ENCODE measurements at places on chromosomes 12 and 14.

DNA sequence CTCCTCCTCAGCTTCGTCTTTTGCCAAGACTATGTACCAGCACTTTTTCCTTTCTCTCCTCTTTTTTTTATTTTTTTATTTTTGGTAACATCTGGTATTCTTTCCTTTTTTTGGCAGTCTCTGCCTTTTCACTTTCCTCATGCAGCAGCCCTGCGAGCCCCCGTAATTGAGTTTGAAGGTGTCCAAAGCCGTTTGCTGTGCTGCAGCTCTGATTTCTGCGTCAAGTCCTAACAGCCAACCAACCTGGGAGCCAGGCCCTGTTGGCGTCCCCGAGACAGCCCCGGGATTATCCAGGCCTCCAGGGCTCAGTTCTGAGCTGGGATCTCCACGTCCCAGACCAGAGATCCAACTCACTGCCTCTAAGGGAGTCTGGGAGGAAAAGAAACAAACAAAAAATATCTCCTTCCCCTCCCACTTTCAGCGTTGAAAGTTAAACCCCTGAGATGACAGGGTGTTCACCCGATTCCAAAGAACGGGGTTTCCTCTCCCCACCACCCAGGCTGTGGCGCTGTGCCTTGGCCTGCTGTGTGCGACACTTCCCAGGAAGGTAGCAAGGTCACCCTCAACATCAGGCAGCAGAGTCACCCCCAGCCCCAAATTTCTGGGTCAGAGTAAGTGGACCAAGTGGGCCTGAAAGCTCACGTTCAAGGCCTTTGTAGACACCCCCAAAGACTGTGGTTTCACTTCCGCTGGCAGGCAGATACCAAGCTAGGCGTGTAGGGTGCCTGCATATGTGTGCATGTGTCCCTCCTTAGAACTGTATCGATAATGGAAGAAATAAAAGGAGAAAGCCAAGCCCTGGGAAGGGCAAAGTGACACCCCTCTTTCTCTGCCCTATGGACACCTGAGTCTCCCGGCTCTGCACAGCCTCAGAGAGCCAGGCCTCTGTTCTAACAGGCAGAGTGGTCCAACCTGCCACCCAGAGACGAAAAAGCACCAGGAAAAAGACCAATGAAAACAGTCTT lies 11.1 kb downstream of the BCL11B start:
- no peak for DNase-seq

- DNase-seq: no peak
Observed at GRCh38 chr12:41348198-41348597, 160.1 kb downstream of the PDZRN4 start.

DNA sequence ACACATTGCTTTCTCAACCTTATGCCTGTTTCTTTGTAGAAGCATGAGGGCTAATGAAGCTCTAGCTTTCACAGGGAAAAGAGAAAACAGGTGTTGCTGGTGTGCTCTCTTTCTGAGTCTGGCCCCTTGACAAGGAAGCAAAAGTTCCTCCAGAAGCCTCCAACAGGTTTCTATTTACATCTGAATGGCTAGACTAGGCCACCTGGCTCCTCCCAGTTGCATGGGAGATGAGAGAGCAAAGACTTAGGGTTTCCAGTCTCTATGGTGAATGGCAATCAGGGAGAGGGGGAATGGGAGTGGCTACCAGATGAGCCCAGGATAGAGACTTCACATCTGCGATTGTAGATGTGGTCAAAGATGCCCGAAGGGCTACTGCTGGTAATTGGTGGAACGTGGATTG lies 138.1 kb upstream of the PLXNC1 start:
- DNase-seq: no peak

DNA sequence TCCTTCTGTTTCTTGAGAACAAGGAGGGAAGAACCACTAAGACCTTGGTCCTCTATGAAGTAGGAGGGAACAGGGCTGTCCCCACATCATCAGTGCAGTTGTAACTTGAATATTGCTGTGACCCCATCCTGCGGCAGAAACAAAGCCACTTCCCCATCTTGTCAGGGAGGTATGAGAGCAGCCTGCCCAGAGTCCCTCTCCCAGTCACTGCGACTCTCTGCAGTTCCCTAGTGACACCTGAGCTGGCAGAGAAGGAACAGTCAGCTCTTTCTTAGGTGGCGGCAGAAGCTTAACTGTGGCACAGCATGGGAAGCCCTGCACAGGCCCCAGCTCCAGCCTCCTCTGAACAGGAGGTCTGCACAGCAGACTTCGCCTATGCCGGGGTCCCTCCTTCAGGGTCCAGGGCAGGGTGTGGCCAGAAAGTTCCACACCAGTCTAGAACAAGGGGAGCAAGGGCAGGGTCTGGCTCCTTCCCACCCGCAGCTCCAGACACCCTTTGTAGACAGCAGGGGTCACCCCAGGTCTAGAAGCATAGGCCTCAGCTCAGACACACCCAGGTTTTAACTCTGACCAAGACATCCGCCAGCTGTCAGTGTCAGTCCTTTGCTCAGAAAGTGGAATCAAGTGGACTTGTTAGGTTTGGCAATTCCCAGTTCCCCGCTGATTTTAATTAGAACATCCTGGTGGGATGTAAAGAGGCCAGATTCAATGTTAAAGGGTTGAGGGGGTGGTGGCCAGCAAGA lies 36.8 kb downstream of the DEGS2 start:
- DNase-seq: no peak

DNA sequence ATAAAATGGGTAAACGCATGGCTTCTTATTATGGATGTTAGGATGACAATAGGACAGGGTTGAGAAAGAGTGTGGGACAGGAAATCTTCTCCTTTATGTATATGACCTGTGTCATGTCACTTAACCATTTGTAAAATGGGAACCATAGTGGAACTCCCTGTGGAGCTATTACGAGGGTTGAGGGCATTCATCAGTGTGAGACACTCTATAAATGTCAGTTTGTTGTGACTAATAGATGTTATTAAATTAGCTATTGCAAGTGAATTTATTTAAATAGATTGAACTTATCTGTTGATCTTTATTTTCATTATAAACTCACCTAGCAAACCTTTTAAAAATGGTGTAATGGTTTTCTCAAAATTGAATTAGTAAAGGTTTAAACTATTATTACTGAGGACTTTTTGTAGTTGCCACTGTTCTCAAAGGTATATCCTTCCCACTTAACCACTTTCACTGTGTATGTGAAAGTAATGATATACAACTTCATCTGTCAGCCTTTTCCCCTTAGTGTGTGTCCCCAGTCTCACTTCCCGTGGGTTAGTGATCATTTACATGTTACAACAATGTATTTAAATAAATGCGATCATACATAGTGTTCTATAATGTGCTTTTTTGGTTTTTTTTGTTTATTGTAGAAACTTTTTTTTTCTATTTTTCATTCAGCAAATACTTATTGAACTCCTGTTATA lies 17.1 kb downstream of the HELB start:
- no peak for DNase-seq

DNA sequence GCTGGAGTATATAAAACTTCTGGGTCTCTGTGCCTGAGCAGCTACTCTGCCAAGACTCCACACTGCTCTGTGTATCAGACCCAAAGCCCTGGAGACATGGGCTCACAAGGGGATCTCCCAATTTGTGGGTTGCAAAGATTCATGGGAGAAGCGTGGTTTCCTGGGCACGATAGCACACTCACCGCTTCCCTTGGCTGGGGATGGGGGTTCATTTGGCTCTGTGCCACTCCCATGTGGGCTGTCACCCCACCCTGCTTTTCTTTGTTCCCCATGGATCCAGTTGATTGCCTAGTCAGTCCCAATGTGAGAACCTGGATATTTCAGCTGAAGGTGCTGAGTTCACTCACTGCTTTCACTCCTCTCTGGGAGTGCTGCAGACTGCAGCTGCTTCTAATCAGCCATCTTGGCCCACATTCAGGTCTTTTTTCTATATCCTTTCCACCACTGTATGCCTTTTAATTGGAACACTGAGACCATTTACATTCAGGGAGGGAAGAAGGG lies 40.0 kb upstream of the PCNX4 start:
- DNase-seq: no peak

DNA sequence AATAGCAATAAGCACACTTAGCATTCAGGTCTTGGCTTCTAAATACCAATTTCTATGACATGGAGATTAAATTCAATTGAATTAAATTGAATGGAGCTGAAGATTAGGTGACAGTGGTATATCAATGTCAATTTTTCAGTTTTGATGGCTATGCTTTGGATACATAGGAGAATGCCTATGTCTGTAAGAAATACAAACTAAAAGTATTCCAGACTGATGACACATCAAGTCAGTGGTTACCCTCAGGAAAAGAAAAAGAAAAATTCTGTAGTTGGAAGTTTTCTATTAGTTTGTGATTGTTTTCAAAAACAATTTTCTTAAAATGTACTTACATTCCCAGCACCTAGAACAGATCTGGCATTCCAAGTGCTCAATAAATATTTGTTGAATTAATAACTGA lies 4.9 kb upstream of the DCAF4 start:
- DNase-seq: no peak

DNA sequence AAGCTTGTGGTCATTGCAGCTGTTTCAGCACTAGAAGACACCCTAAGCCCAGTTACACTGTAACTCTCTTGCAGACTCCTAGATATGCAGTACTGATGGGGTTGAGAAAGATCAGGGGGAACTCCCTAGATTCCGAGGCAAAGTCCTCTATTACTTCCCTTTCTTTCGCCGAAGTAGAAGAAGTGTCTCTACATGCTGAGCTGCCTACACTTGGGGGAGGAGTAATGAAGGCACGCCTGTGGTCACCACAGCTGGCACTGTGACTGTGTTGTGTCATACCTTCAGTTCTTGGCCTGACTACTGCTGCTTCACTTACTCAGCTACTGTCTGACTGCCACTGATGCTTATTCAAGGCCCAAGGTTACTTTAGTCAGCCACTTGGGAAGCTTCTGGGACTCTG lies 35.1 kb upstream of the RPL10L start:
- DNase-seq: no peak

DNA sequence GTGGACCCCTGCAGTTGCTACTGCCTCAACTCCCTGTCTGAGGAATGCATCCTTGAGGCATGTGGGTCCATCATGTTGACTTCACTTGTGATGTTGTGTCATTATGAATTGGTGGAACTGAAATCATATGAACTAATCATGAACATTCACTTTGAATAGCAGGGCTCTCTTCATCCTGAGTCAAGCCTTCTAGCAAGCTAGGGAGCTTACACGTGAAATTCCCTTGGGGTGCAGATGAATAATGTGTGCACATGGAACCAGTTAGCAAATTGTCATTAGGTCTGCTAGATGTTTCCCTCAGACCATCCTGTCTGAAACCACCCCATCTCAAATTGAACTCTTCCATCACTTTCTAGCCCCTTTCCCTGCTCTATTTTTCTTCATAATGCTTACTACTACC lies 3.6 kb downstream of the COQ6 start:
- DNase-seq: no peak

DNA sequence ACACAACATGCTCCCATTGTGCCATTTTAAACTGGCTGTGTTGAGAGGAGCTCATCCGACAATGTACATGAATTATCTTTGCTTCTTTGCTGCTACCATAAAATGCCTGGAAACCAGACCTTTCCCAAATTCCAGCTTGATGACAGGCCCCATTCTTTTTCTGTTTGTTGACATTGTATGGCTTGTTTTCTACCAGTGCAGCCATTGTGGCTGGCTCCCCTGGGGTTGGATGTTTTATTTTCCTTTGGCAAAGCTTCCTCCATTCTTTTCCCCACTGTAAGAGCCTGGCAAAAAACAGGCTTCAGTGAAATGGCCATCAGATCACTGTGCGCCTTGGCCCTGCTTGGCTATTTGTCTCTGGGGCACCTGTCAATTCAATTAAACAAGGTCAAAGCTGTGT lies 532.5 kb downstream of the VRK1 start:
- DNase-seq: no peak

GRCh38 chr12:15767301-15767700 lies 21.9 kb downstream of the EPS8 start:
- no peak for DNase-seq

- no peak for DNase-seq
Observed at GRCh38 chr14:52318062-52318461, 4.0 kb downstream of the PTGER2 start.

DNA sequence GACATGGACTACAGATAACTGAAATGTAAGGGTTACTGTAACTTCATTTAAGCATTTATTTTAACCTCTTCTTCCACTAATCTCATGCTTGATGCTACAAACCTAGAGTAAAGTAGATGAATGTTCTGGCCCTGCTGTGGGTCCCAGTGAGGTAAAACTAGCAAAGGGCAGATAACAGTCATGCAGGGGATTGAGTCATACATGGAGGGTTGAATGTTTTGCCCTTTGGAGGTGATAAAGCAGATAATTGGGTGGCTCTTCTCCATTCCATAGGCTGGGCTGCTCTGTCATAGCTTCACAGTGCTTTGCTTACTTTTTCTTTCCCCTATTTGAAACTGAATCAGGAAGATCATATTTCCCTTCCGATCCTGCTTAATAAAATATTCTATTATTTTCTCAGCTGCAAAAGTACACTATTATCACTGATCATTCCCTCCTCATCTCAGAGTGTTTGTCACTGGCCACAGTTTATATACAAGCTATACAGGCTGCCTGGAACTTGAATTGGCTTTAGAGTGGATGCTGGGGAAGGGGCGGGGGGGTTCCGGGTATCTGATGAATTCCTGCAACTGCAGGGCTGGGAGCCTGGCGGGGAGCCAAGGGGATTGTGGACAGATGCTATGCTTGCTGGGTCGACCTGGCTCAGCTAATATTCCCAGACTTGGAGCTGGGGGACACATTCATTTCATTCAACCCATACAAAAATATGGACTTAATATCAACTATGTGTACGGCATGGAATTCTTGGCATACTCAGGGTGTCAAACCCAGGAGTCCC lies 235.1 kb downstream of the NRXN3 start:
- no peak for DNase-seq

DNA sequence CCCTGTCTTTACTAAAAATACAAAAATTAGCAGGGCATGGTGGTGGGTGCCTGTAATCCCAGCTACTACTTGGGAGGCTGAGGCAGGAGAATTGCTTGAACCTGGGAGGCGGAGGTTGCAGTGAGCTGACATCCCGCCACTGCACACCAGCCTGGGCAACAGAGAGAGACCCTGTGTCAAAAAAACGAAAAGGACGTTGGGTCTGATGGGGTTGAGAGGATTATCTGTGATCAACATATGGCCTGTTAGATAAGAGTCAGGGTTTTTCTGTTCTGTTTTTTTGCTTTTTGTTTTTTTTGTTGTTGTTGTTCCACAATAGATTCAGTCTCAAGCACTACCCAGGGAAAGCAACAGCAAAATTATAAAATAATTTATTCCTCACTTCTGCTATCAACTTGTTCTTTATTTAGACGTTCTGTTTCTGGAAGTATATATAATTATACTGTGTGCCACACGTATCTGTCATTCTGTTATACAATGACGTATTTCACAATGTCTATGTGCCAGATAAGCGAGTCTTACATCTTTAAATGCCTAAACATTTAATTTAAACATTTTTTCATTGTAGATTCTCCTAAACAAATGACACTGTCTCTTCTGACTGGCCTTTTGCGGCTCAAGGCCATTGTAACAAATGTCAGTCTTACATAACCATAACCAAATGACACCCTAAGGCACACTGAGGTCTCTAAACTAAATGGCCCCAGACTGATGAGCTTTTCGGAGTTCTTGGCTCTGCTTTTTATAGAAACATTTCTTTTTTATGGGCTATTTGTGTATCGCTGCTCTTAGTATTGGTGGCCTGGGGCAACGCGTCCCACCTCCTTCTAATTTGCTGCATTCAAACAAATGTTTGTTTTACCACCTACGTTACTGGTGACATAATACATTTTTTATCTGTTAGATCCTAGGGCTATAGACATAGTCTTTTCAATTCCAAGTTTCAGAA lies 7.2 kb upstream of the P2RX4 start:
- no peak for DNase-seq

All from stimulated activated CD8-positive, alpha-beta memory T cell treated with anti-CD3 and anti-CD28 coated beads, Interleukin-15, amount 100 ng/mL, for 24 hours (primary cell).